Stimulated activated CD4-positive, alpha-beta T cell treated with anti-CD3 and anti-CD28 coated beads, Interleukin-1b, Interleukin-23, amount 100 ng/mL, for 1 hour (primary cell): ENCODE measurements at places on chromosomes 7 and 10.
A peak's percentile ranks its signal among the peaks of the same experiment; 100 is the strongest.

GRCh38 chr7:85638394-85638793, 451.5 kb upstream of the SEMA3D start:
- DNase-seq, result no peak

GRCh38 chr10:22319980-22320558, 830 bp upstream of the BMI1 start:
- DNase-seq, result no peak

GRCh38 chr10:58394471-58394870, 9.3 kb downstream of the TFAM start:
- DNase-seq, result no peak

GRCh38 chr10:62386356-62387320, 12.5 kb downstream of the ZNF365 start:
- no peak for DNase-seq

DNA sequence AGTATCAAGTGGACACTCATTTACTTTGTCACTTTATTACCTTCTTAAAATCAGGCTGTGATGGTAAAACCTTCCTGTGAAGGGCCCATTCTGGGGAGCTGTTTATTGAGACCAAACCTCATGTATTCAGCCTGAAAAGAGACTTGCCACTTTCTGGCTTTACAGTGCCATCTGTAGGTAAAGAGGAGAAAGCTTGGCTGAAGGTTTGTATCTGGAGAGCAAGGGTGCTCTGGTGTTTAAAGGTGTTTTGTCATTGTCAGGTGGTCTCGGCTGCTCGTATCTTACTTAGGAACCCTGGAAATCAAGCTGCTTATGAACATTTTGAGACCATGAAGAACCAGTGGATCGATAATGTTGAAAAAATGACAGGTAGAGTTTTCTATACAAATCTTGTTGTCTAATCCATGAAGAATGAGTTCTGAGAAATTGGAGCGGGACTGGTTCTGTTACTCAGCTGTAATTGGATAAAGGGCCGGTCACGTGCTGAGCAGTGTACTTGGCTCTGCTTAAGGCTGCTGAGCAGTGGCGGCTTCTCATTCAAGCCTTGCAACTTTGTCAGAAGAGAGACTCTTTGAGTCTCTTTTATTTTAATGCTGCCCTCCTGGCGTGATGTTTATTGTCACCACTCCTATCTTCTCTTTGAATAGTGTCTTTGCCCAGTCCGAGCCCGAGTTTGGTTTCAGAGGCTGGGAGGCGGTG, 46.9 kb downstream of the AP3M1 start:
- no peak for DNase-seq

DNA sequence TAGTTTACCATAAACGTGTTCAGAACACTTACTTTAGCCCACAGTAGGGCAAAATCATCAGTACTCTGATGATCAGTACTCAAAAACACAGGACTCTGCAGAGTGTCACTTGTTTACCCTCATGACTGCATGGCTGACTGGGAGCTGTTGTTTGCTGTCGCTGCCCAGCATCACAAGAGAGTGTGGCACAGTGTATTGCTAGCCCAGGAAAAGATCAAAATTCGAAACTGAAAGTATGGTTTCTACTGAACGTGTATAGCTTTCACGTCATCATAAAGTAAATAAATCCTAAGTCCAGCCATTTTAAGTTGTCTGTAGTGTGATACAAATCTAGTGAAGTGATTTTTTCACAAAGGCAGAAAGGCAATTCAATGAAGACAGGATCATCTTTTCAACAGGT, 184.6 kb downstream of the RAMP3 start:
- no peak for DNase-seq

- DNase-seq, result no peak
These were observed 55.4 kb downstream of the GLI3 start for GRCh38 chr7:42181566-42181965.

DNA sequence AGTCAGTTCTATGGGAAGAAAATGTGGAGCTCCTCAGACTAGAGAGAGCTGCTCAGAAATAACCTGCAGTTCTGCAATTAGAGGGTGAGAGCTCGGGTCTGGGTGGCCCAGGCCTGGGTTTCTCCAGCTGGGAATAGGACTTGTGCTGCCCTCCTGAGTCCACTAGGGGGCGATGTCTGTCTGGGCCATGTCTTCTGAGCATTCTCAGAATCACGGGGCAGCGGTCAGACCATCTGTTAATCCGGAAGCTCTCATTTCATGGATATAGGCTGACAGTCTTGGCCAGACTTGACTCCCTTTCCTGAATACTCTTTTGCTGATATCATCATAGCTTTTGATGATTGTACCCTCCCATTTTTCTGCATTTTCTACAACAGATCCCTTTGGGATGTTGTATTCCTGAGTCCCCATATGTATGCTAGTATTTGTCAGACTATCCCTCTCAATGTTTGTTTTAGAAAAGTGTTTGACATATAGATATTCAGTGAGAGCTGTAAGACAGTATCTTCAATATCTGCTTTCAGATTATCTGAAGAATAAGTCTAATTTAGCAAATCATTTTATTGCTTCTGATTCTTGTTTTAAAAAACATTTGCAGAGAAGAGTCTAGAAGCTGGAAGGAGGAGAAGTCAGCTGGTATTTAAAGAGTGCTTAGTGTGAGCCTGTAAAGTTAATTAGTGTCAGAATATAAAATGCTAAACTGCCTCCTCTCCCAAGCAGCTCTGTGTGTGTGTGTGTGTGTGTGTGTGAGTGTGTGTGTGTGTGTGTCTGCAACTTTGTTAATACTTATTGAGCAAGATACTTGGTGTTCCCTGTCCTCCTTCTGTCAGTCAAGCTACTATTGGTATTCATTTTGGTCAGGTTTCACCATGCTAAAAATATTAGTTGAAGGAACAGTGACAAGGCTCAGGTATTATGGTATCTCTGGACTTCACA, 38.0 kb downstream of the STARD3NL start:
- peak; percentile 46 for DNase-seq

- DNase-seq, result no peak
These were observed 246.4 kb downstream of the GATA3 start for GRCh38 chr10:8300925-8301324.

GRCh38 chr10:73553761-73554160, 37.4 kb downstream of the USP54 start:
- DNase-seq, result no peak

DNA sequence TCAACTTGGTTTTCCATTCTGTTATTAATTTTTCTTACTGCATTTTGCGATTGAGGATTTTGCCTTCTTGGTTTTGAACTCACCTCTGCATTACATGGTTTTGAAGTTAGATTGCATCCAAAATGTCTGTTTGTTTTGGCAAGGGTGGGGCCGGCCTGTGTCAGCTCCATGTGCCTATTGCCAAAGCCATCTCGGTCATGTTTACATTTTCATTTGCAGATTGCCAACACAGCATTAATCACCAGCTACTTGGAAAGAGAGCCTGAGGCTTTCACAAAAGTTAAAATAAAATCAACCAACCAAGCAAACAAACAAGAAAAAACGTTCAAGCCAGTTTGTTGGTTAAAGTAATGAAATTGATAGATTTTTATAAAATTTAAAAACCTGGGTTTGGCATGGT, 695.8 kb downstream of the TYW1 start:
- no peak for DNase-seq
